ENCODE measurements at places on chromosomes 2 and 18.

GRCh38 chr2:59900728-59901452, 652.6 kb downstream of the BCL11A start:
- DNase-seq = no peak

DNA sequence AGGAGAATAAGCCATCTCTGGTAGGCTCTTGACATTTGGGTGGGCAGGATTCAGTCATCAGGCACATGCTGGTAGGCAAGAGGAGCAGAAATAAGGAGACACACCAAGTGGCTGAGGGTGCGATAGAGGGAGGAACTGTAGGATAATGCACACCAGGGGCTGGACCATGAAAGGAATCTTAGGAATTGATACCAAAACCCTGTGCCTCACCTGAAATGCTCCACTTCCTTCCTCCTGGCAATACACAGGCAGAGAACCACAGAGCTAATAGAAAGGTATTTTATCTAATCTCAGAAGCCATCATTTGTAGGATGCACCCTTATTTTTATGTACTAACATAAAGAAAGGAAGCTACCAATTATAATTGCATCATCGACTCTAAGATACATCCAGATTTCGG, 4.4 kb upstream of the CYP1B1 start:
- no peak for DNase-seq

DNA sequence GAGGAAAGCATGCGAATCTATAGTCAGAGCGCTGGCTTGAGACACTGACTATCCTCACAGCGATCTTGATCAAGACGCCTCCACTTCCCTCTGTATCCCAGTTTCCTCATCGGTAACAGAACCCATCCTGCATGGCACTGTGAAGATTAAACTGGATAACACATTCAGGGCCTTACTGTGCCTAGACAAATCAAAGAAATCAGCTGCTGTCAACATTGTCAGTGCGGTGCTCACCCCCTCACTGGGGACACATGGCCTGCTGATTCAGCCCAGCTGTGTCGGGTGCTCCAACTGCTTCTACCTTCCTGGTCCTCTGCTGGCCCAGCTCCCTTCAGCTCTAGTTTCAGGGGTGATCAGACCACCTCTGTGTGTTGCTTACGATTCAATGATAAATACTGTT, 268.6 kb upstream of the AGAP1 start:
- DNase-seq = no peak

- no peak for DNase-seq
Measured at GRCh38 chr2:136214307-136215200, 96.6 kb upstream of the CXCR4 start.

- no peak for DNase-seq
Measured at GRCh38 chr2:159926695-159927094, 128.7 kb upstream of the CD302 start.

DNA sequence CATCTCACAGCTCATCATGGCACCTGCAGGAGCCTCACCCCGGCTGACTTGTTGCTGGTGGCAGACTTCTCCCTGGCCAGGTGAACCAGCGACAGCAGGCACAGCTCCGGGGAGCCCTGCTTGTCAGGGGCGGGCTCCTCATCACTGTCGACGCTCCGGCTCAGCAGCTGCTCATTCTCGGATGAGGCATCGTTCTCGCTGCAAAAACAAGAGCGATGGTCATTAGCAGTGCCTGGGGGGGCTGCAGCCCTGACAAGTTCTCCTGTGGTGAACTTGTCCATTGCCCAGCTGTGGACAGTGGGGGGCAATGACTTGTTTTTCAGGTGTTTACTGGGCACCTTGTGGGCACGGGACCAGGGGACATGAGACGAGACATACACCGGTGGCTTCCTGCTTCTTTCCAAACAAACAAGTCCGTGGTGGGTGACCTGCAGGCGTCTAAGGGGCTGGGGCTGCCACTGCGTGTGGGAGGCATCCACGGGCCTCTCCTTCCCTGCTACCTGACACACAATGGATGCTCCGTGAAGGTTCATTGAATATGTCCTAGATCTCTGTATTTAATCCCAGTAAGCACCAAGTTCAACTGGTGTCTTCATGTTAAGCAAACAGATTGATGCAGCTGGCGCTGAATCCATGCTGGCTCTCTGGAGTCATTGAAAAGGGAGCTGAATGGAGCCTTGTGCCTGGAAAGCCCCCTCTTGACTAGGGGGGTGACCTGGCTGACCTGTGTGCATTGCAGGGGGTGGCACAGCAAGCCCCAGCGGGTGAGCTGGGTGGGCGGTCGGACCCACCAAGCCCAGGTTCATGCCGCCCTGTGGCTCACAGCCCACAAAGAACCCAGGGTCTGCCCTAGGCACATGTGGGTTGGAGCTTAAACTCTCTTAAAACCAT, 81.0 kb downstream of the EDAR start:
- DNase-seq = no peak

DNA sequence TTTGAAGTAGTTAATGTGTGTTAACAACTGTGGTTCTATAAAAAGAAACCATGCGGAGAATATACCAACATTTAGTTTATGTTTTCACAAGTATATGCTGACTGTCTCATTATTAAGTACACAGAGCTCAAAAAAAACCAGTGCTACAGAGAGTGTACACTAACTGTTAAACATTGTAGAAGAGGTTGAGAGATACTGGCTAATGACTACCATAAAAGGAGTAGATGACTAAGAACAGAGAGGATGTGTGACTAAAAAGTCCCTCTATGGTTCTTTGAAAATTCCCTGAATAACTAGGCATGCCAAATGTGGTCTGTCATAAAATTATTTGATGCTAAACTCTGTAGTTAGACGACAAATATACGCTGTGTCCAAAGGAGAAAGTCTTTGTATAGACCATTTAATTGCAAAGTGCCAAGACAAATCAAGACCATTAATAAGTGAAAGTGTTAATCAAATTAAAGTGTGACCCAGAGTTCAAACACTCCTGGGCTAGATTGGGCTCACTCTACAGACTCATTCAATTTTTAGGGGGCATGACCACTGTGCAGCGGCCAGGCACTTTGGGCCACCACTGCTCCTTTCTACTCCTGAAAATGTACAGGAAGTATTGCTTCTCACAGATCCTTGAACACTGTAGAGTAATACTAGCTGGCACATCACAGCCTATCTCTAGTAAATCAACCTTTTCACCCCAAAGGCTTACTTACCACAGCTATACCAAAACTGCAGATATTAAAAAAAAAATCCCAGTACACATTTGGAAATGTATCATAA, 45.1 kb upstream of the SERTAD2 start:
- no peak for DNase-seq

DNA sequence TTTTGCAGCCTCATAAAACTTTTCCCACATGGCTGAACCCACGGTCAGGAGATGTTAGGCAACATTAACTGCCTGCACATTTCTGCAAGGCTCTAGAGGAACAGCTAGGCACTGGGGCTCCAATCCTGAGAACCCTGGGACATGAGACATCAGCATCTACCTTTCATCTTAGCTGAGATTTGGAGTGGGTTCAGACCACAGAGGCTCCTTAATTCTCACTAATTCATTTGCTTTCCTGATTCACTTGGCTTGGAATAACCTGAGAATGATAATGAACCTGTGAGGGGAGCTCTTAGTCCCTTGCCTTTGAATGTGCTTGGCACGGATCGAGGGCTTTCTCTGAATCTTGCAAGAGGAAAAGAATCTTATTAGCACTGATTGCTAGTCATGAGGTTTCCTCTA, 266.2 kb downstream of the FIGN start:
- DNase-seq = no peak

Measured in stimulated activated CD8-positive, alpha-beta memory T cell treated with anti-CD3 and anti-CD28 coated beads, Interleukin-7, amount 100 ng/mL, for 1 hour (primary cell).